Ovary (tissue), 10 donors: ENCODE measurements at places on chromosomes 4 and X. TPM values are rescaled to one million over a fixed set of nuclear protein-coding genes. Genes with fewer than 3 reads are reported as not detected.

DNA sequence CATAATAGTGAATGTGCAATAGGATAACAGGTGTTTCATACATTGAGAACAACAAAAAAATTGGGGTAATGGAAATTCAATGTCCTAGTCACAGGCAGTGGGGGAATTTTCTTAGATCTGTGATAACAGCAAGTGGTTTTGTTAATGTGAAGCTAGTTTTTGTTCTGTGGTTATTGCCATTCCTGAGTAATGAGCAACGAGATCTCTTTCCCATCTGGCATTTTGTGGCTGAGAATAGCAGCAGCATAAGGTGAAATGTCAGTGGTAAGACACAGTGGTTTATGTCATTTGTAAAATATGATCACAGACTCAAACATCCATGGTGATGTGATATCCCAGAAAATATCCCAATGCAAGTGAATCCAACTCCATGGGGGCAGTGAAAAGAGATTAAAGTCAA is 497.5 kb downstream of the KCNIP4 start:
- no peak for DNase-seq
- H3K27ac ChIP-seq = no peak overlapping the region
- no peak overlapping the region for H3K4me3 ChIP-seq
- H3K36me3 ChIP-seq = no peaks in the 10 kb centered on the region
- no peaks in the 10 kb centered on the region for H3K4me1 ChIP-seq

- H3K4me3 ChIP-seq = no peak overlapping the region
- H3K27me3 ChIP-seq = no peaks in the 10 kb centered on the region
- no peaks in the 10 kb centered on the region for H3K4me1 ChIP-seq
- no peak overlapping the region for H3K27ac ChIP-seq
These were observed 20.1 kb downstream of the HPRT1 start for GRCh38 chrX:134480061-134480460.

GRCh38 chr4:147809211-147809610 is 77.3 kb downstream of the ARHGAP10 start:
- H3K4me3 ChIP-seq = no peak overlapping the region
- no peaks in the 10 kb centered on the region for H3K36me3 ChIP-seq
- peaks cover 24% of the 10 kb centered on the region for H3K4me1 ChIP-seq
- DNase-seq = no peak
- no peak overlapping the region for H3K27ac ChIP-seq
- H3K27me3 ChIP-seq = no peaks in the 10 kb centered on the region

The SSX1 gene
- total RNA-seq = not detected
